ENCODE measurements at places on chromosomes 7 and 10. TPM values are rescaled to one million over a fixed set of nuclear protein-coding genes. Genes with fewer than 3 reads are reported as not detected.

DNA sequence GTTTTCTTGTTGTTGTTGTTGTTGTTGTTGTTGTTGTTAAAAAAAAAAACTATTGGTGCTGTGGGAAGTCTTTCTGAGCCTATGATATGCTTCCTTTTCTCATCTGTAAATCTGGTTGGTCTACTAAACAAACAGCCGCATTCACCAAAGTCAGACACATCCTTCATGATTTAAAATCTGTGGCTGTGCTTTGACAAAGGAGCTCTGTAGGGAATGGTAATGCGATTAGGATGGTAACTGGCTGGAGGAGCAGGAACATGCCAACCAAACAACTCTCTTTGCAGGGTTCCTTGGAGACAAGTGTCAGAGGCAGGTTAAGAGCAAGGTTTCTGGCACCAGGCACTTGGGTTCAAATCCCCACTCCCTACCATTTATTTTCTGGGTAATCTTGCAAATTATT is 14.9 kb upstream of the SP4 start:
- no peak for DNase-seq

DNA sequence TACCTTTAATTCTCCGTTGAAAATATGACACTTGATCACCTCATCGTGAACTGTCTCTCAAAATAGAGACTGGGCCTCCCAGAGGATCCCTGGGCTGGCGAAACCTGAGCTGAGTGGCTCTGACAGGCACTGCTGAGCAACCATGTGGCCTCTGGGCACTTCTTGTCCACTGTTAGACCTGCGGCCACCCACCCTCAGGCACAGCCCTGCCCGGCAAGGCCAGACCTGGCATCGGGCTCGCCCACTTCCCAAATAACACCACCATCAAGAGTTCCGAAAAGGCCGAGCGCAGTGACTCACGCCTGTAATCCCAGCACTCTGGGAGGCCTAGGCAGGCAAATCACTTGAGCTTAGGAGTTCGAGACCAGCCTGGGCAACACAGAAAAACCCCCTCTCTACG is 82.5 kb downstream of the COBL start:
- no peak for DNase-seq

DNA sequence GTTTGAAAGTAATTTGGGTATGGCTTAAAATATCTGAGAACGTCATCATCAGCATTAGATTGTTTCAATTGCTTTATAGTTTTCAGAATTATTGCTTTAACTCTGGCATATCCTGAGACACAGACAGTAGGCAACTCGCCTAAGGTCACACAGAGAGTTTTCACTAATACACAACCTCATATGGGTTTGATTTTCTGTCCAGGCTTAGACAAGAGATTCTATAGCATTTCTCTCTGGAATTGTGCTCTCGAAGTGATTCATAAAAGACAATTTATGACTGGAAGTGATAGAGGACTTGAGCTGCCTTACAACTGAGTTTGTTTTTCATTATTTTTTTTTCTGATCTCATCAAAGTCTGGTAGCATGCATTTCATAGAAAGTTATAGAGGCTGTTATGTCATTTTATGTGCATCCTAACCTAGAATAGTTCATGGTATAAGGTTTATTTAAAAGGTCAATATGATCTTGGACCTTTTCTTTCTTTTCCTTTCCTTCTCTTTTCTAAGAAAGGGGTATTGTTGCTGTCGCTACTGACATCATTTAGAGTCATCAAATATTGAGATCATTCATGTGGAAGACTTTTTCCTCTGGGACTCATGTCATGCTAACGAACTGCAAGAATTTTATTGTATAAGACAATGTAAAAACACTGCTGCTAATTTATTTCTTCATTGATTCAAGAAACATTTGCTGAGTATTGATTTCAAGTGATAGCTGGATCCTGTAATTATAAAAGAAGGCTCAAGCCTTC is 278.2 kb downstream of the PLXDC2 start:
- DNase-seq: no peak

DNA sequence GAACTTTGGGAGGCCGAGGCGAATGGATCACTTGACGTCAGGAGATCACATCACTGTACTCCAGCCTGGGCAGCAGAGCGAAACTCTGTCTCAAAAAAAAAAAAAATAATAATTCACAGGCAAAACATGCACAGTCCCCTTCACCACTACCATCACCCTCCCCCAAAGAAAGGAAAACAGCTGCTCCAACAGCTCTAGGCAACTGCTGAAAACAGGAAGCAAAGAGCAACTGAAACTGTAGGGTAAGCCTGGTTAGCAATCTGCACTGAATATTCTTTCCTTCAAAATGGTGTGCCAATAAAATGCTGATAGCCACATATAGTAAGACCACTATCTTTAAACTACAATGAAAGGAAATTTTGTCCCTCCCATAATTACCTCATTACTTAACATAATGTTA is 11.8 kb downstream of the NT5C2 start:
- DNase-seq: no peak

DNA sequence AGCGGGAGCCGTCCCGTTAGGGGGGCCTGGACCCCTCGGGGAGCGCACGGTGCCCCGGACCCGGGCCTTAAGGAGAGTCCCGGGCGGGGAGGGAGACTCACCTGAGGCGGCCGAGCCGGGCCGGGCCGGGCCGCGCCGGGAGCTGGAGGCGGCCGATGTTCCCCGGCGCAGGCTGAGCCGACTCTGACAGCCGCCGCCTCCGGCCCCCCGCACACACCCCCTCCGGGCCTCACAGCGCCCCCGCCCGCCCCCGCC is at the start of gene ACHE:
ACHE (minus strand) TSS at position 188 of the 255 bp plus-strand sequence. CDS start 1,656 bp downstream, outside the sequence.
- DNase-seq: no peak

DNA sequence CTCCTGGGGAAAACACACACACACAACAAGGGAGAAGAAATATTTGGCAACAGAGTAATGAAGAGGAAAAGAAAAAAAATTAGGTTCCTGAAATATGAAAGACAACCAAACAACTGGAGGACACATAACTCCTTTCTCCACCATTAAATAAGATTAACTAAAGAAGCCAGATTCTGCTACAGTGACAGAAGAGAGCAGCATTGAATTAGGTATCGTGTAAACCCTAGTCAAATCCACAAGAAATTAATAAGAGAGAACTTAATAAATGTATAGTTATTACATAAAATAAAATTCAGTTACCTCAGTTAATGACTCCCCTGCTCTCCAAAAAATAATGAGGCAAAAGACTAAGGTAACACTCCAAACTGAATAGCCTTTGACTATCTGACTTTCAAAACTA is 306.7 kb downstream of the CRPPA start:
- peak; percentile 35 for DNase-seq

DNA sequence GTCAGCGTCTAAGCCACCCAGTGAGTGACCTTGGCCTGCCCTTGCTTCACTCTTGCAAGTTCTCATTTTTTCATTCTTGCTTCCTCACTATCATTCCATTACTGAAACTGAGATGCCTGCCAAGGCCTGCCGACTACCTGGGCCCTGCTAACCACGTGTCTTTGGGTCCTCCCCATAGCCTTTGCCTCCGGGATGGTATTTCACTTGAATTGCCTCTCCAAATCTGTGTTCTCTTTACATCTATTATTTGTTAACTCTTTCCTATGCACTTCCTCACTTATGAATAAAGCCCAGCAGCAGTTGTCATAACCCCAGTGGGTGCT is 234.6 kb downstream of the SNX10 start:
- DNase-seq: no peak

DNA sequence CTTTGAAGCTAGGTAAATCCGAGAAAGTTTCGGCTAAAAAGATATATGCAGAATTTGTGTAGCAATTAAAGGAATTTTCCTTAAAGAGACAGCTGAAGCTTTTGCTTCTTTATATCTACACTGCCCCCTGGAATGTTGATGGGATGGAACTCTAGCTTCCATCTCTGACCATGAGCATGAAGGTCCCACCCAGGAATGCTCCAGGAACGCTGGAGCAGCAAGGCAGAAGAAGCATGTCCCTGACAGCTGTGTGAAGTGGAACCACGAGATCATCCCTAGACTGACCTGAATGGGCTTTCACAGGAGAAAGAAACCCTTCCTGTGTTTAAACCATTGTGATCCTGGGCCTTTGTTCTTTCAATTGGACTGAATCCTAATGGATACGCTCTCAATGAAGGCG is 99.7 kb upstream of the NOBOX start:
- DNase-seq: no peak

DNA sequence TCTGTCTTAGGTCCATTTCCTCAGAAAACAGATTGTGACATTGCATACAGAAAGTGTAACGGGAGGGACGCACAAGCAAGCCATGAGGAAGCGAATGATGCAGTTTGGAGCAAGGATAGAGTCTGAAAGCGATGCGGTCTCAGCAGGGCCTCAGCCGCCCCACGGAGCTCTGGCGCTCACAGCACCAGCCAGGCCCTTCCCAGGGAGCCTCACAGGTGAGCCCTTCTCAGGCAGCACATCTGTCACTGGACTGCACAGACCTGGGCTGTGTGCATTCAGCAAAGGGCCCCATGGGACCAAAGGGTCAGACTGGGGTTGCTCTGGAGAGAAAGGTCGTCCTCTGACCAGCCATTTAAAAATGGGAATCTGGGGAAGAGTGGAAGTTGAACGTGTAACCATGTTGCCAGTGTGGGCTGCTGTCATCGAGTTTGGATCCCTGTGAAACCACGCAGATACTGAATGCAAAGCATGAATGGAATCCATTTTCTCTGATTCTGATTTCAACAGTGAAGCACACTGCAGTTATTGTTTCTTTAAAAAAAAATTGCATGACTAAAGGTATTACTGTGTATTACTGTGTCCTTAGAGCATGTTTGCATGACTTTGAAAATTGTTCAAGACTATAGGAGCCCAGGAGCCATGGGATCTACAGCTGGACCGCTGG is 350.0 kb upstream of the AKR1E2 start:
- DNase-seq: no peak

DNA sequence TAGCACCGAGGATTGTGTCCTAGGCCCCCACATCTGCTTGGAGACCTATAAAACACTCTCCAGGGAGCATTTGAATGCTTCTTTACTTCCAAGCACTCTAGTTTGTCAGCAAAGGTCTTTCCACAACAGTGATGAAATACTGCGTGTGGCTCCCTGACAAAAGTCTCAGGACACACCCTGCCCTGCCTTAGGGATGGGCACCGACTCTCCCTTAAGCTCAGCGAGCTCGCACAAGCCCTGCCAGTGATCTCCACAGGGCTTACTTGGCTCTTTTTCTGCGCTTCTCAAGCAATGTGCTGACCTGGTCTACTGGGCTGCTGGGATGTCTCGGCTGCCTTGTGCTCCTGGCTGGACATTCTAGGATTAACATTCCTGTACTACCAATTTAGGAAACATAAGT is 84.3 kb upstream of the MPP7 start:
- DNase-seq: no peak

GRCh38 chr10:5975641-5976473 is 1.5 kb downstream of the IL15RA start:
- DNase-seq: peak; percentile 42

DNA sequence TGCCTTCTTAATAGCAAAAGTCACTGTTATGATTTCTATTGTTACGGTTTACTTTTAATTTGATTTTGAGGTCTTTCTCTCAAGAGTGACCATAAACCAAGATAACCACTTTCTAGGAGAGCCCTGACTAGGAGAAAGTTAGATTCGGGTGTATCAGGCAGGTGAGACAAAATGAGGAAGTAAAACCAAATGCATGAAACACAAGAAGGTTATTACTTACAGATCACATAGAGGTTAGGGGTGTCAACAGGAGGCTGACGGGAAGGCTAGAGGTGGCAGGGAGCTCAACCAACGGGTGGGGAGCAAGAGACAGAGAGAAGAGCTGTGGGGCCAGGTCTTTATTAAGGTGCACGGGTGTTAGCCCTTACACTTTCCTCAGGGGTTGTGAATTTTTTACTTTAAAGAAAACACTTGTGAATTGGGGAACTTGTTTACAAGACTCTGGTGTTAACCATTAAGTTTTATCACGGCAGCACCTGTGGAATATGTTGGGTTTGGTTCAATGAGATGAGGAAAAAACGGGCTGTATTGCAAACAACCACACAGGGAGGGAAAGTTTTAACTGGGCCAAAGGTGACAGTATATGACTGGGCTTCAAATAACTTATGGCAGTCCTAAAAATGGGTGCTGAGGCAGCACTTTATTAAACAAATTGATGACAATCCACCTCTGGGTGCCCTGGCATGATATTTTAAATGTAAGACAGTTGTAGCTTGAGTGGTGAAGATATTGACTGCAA is 154.9 kb downstream of the SDHAF3 start:
- DNase-seq: no peak

DNA sequence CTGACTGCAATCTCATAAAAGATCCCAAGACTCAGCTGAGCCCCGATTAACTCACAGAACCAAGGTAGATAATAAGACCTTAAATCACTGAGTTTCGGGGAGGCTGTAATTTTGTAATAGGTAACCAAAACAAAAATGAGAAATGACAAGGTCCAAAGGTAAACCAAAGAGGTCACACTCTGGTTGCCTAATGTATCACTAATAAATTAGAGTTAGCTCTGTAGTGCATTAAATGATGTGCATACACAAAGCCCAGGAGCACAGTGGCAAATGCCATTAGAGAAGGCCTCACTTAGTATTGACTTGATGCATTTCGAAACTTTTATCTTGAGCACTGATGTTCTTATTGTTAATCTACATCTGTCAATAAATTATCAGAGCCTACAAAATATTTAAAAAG is 237.7 kb upstream of the CCDC6 start:
- no peak for DNase-seq

DNA sequence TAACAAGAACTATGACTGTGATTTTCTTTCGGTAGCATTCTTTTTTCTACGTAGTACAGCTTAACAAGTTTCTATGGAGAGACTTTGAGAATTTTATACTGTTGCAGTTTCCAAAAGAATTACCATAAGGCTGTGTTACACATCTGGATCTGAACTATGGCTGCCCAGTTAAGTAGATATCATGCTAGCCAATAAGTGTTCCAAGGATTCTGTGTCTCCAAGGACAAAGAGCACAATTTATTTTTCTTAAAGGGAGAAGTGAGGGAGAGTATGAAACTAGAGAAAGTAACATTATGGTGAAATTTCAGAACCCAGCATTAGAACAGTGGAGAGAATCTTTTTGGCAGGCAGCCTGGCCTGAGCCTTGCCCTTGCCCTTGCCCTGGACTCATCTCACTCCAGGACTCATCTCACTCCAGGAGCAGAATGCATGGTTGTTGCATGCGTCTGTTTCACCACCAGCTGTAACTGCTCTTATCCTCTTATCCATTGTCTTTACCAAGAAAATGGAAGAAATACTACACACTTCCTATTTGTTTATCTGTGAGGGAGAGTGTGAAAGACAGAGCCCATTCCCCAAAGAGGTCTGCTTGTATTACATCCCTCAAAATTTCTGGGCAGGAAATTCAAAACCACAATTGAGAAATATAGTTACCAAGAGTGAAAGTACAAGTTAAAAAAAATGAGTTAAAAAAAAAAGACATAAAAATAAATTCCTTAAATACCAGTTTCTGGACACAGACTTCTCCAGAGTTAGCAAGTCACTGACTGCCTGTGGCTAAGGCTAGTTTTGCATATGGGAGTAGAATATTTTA is 1067.5 kb downstream of the NRG3 start:
- peak; percentile 38 for DNase-seq

- no peak for DNase-seq
Observed at GRCh38 chr10:127945948-127946711, 39.2 kb downstream of the PTPRE start.

GRCh38 chr10:109961174-109962001 is 38.1 kb upstream of the XPNPEP1 start:
- DNase-seq: peak; percentile 29

PRF1 gene
- total RNA-seq: not detected

CYP3A4 gene
- not detected for total RNA-seq

FGFBP3 gene
- 0.38 TPM for total RNA-seq

GSTO2 gene
- total RNA-seq: 0.38 TPM

SPDYE9 gene
- total RNA-seq: not detected

OR9A2 gene
- total RNA-seq: not detected

ZNF736 gene
- 1.1 TPM for total RNA-seq

ZNF746 gene
- 20.9 TPM for total RNA-seq

FAM25C gene
- not detected for total RNA-seq

MAGI2 gene
- 1.5 TPM for total RNA-seq

OR2A14 gene
- not detected for total RNA-seq

ATE1 gene
- total RNA-seq: 10.6 TPM
